ENCODE measurements at places on chromosomes 11 and 22.

GRCh38 chr11:62922189-62922589 lies 1.0 kb upstream of the CHRM1 start:
- no peak for DNase-seq

DNA sequence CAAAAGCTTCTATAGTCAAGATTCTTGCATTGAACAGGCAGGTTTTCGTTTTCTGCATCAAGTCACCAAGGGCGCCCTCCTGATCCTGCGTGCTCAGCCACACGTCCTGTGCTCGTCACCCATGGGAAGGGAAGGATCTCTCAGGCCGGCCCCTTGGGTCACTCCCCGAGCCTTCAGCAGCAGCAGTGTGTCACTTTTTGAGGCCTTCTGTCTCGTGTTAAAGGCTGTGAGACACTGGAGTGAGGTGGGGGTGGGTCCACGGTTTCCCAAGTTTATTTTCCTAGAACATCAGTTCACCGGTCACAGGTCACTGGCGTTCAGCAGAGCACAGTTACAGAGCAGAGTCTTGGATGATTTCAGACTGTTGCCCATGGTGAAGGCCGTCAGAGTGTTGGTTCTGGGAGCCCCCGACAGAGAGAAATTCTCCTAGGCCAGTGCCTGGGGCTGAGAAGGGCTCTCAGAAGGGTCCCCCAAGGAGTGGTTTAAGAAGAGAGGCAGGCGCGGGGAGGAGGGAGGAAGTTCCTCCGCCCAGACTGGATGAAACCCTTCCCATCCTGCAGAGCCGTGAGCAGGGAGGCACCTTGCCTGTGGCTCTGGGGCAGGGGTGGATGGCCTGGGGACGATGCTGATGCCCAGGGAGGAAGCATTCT lies 13.5 kb upstream of the ADORA2A start:
- no peak for DNase-seq

DNA sequence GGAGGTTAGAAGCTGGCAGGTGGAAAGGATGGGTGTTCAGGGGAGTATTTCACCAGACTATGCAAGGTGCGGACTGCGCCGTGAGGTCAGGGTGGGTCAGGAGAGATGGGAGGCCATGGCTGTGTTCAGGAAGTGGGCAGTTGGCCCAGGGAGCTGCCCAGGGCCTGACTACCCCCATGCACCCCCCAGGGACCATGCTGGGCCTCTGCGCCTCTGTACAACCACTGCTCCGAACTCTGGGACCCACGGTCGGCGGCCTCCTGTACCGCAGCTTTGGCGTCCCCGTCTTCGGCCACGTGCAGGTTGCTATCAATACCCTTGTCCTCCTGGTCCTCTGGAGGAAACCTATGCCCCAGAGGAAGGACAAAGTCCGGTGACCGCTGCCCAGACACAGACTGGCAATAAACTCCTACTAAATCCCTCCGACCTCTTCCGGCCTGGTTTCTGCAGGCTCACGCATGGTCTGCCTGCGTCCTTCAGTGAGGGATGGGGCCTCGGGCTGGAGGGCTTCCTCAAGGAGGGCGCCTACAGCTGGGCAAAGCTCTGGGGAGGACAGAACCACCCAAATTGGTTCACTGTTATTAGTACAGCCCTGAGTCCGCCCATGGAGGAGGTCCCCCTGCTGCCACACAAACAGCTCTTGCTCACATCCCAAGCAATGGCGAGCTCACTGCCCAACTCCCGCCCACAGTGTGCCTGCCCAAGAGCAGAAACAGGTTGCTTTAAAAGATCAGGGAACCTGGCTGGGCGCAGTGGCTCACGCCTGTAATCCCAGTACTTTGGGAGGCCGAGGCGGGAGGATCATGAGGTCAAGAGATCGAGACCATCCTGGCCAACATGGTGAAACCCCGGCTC lies 4.2 kb downstream of the PHLDA2 start:
- no peak for DNase-seq

DNA sequence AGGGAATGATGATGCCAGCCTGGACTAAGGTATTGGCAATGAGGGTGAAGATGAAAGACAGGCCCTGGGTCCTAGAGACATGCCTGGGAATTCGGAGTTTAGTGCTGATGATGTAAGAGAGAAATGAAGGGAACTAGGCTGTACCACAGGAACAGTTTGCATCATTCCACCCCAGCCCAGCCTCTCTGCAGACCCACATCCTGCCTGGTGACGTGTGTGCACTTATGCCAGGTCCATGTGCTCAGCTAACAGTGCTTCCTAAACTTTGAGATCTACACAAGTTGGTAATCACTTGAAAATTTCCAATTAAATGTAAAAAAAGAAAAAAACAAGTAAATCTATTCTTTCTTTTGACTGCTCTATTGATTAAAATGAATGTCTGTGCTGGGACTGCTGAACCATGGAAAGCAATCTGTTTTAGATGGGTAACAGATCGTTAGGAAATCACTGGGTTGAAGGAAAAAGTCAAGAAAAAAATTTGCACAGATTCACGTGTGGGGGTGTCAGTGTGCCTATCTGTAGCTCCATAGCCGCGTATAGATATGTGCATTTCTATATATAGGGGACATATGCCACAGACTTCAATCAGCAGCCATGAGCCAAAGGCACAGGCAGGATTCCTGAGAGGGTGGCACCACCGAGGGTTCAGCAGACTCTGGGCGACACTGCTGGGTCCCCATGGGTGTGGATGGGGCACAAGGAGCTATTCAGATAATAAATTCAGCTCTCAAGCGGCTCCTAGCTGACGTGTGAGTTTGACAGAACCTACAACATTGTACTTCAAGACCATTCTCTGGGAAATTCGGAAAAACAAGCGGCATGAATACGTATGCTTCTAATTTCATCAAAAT lies 131.1 kb upstream of the OPCML start:
- DNase-seq = no peak

- DNase-seq = no peak
These were observed 74.4 kb downstream of the WNT11 start for GRCh38 chr11:76131671-76132631.

- DNase-seq = peak; percentile 60
These were observed 4.6 kb downstream of the TMEM9B start for GRCh38 chr11:8959546-8960166.

DNA sequence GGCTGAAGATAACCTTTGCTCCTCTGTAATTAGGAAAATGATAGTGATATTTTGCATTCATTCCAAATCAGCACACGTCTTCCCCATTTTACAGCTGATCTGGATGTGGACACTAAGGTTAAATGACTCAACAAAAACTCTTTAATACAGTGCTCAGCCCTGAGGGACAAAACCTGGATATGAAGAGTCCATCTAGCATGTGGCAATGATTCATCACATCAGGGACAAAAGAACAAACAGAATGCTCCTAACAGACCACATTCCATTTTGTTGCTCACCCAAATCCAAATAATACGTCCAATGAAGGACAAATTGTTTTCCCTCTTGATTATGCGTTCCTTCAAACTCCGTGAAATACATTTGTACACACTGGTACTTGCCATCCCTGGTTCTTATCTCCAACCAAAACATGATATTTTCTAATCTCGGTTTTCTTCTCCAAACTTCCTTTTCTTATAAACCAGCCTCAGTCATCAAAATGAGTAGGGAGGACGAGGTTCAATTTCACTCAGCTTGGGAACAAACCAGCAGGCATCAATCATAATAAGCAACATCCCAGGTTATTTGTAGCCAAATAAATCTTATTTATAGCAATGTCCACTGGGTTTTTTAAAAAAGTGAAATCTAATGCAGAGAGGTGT lies 53.7 kb upstream of the MTMR2 start:
- DNase-seq = peak; percentile 64

- no peak for DNase-seq
These were observed 10.6 kb downstream of the CARS1 start for GRCh38 chr11:3046641-3047040.
